ENCODE measurements at places on chromosomes 3 and 15.

DNA sequence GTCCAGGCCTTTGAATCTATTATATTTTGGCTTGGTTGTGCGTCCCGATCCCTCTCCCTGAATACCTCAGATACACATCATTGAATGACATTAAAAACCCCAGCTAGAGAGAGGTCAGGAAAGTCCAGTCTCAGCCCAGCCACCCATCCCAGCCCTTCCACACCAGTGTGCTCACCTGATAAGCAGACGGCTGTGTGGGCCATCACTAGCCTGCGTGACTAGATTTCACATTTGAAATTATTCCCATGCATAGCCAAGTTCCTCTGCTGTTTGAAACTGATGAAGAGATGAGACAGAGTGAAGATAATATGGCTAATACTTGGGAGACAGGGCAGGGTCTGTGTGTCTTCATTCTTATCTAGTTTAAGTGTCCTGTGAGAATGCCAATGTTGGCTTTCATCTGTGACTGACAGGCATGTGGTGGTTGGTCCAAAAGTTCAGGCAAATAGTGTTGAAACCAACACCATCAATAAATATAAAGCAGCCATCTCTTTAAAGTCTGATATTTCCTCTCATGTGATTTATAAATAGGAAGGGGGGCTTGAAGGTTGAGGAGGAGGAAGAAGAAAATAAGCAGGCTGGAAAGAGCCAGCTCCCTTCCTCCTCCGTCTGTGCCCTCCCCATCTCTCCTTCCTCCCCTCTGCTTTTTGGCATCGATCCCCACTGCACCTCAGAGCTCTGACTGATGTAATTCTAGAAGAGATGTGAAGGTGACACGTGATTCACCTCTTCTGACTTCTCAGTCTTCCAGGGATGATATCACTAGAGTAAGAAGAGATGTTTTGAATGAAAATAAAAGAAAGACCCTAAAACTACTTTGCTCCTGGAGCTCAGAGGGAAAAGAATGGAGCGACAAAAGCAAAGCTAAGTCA is 5.1 kb downstream of the FAM43A start:
- DNase-seq = no peak

DNA sequence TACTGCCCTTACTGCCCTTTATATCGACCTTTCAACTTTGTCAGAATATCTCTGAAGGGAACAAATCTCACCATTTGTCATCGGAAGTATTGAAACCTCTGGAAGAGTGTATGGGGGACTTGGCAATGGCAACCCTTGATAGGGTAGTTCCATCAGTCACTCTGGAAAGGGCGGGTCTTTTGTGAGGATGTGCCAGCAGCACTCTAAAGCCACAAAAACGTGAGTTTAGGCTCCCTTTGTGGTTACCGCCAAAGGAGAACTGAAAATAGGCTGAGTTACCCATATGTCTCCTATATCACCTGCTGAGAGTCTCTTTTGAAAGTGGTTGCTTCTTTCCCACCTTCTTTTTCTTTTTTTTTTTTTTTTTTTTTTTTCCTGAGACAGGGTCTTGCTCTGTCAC is 296.8 kb upstream of the CHRM5 start:
- no peak for DNase-seq

DNA sequence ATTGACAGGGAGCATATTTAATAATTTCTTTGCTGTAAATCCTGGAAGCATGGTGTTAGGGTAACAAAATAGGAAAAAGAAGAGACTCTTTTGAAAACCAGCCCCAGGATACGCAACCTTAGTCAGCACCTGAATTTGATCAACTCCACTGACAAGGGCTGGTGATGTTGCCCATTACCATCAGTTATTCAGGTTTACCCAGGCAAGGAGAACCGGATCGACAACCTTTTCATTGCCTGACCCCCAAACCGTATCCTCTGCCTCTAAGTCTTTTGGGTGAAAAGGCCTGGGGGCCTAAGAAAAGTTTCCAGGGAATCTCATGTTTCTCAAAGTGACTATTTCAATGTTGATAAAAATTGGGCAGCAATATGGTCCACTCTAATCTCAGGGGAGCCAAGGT is 313.3 kb downstream of the KBTBD8 start:
- no peak for DNase-seq

DNA sequence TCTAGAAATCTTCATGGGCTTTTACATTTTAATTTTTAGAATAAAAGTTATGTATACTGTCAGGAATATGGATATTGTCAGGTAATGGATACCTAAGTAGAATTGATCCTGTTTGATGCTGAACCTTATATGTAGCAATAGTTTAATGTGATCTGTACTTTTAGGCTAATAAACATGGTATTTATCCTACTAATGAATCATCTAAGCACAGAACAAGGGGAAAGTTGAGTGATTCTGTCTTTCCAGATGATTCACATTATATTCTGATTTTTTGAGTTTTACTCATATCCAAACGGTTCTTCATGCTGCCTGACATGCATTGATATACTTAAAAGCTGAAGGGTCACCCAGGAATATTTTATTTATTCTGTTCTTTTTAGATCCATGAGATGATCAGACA is 34.5 kb downstream of the FANCI start:
- no peak for DNase-seq

GRCh38 chr3:42302924-42303634 is 37.1 kb upstream of the CCK start:
- DNase-seq = no peak

DNA sequence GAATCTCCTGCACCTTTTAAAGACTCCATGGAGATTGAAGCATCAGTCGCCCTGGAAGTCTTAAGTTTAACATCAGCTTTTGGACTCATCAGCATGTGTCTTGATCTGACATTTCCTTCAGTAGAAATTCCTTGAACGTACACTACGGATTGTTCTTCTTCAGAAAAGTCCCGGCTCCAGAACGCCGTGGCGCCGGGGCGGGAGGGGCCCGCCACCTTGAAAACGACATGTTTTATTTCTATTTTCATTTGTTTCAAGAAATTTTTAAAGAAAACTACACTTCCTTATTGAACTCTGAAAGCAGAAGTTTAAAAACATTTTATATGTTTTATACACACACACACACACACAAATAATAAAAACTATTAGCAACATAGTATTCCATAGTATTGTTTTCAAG is 32.6 kb upstream of the RAP2B start:
- no peak for DNase-seq

GRCh38 chr3:39573392-39573791 is 105.9 kb downstream of the MOBP start:
- DNase-seq = no peak

Measured in Panc1 (cell line).